T-helper 17 cell (primary cell): ENCODE measurements at places on chromosomes 13 and 19.

- no peak for DNase-seq
These were observed at the start of gene GPR18 for GRCh38 chr13:99258210-99258860. TSS of gene GPR18 (minus strand) at chr13:99258379. CDS start at chr13:99255872, 2,507 bp downstream.

DNA sequence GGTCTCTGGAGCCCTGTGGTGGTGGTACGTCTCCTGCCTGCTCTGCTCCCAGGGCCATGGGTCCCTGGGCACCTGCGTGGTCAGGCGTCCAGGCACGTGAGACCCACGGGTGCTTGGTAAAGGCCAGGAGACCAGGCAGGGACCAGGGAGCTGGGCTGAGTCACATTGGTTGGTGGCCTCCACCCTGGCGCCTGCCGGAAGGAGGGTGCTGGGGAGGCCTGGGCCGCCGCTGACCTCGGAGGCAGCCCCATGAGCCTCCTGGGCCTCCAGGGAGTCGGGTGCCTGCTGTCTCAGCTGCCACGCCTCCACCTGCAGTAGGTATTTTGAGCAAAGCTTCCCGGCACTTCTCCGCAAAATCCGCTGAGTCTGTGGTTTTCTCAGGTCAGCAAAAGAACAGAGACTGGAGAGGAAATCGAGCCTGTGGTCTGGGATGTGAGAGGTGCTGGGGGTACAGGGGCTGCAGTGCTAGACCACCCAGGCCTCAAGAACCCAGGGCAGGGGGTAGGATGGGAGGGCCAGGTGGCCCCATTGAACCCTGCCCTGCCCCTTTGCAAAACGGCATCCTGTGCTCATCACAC is 3.6 kb upstream of the PLK5 start:
- no peak for DNase-seq

GRCh38 chr13:98273824-98274742 is 97.0 kb upstream of the RNF113B start:
- no peak for DNase-seq

GRCh38 chr19:33804021-33804799 is 7.5 kb downstream of the KCTD15 start:
- no peak for DNase-seq

DNA sequence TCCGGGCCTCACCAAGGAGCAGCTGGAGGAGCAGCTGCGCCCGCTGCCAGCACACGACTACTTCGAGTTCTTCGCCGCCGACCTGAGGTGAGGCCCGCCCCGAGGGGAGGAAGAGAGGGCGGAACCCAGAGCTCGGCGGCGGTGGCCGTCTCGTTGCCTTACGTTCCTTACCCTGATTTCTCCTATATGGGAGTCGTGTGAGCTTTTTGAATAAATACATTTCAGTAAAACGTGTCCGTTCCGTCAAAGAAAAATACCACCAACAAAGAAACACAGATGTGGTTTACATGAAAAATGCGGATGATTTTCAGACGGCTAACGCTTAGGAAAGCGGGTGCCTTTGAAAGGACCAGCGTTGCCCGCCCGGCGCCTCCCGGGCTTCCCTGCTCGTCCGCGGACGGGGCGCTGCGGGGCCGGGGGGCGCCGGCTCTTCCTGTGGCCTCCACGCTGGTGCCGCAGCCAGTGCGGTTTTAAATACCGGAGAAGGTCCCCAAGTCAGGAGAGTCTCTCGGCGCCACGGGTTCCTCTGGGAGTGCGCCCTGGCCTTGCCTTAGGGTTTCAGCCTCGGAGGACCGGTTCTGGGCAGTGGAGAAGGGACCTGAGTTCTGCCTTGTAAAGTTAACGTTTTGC is 755 bp downstream of the UPF3A start:
- peak; percentile 29 for DNase-seq

GRCh38 chr19:15397782-15398181 is 18.2 kb upstream of the AKAP8 start:
- DNase-seq: no peak

GRCh38 chr13:59835569-59835968 is 328.2 kb downstream of the DIAPH3 start:
- DNase-seq: no peak

DNA sequence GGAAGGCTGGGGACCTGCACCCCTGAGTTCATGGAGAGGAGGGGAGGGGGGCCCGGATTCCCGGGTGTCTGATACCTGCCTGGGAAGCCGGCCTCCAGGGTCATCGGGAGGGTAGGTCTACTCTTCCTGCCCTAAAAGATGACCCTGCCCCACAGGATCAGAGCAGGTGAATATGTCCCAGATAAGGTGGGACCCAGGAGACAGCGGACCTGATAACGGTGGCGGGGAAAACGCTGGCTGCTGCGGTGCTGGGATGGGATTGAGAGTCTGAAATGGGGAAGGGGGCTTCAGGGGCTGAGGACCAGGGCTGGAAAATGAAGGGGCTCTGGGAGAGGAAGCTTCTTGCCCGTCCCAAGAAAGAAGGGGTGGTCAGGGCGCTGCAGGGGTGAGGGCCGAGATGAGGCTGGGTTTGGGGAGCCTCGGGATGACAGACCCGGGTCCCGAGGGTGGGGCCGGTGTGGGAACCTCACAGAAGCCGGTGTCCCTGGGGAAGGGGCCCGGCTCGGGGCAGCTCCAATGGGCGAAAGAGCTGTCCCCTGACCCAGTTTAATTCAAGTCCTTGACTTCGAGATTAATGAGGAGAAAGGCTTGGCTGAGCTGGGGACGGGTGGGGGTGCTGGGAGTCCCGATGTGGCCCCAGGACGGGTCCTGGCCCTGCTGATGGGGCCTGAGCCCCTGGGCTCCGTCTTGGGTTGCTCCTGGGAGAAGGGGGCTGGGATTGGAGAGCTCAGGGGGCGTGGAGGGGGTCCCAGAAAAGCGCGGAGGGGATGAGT is 823 bp downstream of the TTYH1 start:
- no peak for DNase-seq

GRCh38 chr13:79481685-79482052 is 714 bp downstream of the NDFIP2 start:
- DNase-seq: no peak

DNA sequence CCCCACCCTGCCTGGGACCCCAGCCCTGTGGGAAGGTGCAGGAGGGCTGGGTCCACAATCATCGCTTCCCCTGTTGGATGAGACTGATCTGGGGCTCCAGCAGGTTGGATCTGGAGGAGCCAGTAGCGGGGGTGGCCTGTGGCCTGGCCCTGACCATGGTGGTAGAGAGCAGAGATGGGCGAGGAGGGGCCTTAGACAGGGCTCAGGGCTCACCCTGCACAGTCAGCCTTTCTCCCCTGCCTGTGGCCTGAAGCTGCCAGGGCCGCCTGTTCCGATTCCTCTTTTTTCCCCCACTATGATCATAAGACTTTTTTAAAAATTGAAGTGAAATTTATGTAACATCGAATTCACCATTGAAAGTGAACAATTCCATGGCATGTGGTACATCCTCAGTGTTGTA is 18.2 kb downstream of the SIN3B start:
- DNase-seq: no peak

GRCh38 chr13:72637561-72637960 is 89.9 kb downstream of the MZT1 start:
- DNase-seq: no peak

DNA sequence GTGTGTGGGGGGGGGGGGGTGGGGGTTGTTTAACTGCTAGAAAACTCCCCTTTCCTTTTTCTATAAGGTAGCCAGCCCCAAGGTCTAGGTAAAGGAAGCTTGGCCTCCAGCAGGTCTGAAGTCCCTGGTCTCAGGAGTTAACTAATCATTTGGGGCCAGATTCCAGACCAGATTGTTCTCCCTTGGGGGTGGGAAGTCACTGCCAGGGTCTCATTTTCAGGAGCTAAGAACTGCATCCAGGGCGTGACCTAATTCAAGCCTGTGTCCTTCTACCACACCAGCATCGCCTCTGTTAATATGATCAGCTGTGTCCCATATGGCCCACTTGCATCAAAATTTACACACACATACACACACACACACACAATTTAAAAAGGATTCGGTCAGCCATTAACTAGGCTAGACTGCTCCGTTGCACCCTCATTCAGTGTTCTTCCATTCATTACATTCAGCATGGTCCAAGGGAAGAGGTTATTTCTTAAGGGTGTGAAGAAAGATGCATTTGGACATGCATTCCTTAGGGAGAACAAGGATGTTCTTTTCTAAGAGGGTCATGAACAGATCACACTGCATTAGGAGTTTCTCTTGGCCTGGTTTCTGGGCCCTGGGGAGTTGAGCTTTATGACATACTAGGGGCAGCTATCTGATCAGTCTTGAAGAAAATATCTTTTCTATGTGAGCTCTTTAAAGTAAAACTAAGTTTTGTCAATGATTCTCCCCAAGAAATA is 91.0 kb downstream of the FGF14 start:
- DNase-seq: no peak

GRCh38 chr19:15640294-15640903 is at the start of gene CYP4F3:
TSS of gene CYP4F3 (plus strand) at chr19:15640897. CDS start at chr19:15641416, 519 bp downstream.
- no peak for DNase-seq

DNA sequence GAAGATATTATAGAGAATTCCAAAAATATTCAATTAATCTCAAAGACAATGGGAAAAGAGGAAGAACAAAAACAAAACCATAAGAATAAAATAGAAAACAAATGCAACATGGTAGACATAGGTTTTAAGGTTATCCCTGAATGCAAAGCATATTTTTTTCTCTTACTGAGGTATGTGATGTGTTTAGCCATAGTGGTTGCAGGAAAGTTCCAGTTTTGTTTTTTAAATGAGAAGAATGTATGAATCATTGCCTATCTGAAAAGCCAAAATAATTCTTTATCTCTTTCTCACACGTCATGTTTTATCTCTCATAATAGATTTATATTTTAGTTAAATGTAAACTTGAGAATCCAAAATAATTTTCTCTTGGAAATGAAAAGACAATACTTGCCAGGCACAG is 2591.7 kb upstream of the PCDH20 start:
- no peak for DNase-seq

GRCh38 chr13:34654647-34655046 is 287.4 kb upstream of the NBEA start:
- DNase-seq: no peak

- DNase-seq: no peak
These were observed 74.8 kb downstream of the ZNF536 start for GRCh38 chr19:30446850-30447552.

DNA sequence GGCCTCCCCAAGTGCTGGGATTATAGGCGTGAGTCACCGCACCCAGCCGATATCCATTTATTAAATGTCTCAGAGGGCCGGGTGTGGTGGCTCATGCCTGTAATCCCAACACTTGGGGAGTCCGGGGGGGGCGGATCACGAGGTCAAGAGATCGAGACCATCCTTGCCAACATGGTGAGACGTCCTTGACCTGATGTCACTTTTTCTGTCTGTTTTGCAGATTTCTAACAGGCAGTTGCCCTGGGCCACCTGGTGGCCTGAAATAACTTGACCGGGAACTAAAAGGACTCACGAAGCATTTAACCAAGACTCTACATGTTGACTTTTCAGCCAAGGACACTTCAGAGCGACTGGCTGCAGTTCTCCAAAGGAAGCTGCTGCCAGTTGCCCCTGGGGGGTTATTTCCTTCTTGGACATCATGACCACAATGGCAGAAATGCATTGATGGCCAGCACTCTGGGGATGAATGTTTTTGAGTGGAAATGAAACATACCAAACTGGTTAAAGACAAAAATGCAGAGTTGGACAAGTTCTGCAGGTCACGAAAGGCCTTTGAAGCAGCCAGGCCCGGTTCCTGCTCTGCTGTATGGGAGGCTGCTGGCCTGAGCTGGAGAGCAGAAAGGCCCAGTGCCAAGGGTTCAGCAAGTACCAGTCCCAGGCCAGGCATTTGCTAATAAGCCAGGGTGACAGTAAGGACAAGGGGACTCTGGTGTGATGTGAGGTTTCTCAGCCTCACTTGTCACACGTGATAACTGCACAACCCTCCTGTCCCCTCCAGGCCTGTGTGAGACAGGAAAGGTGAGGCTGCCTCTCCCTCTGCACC is 8.3 kb downstream of the ZNF837 start:
- DNase-seq: no peak

- no peak for DNase-seq
These were observed 10.2 kb downstream of the RBM26 start for GRCh38 chr13:79395881-79396280.

GRCh38 chr13:32609428-32609827 is 23.2 kb downstream of the PDS5B start:
- no peak for DNase-seq

DNA sequence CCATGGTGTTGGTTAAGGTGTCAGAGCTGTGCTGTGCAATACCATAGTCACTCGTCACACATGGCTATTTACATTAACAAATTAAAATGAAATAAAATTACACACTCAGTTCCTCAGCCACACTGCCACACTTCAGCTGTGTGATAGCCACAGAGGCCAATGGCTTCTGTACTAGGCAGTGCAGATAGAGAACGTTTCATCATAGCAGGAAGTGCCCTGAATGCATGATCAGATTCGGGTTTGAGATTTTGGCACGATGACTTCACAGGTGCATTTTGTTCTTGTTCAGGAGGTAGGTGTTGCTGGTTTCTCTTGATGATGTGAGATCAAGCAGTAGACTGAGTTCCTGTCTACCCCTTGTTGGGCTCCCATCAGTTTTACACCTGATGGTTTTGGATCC is 6.5 kb downstream of the ARMC6 start:
- no peak for DNase-seq

GRCh38 chr19:37920591-37921450 is 13.8 kb downstream of the SIPA1L3 start:
- no peak for DNase-seq

DNA sequence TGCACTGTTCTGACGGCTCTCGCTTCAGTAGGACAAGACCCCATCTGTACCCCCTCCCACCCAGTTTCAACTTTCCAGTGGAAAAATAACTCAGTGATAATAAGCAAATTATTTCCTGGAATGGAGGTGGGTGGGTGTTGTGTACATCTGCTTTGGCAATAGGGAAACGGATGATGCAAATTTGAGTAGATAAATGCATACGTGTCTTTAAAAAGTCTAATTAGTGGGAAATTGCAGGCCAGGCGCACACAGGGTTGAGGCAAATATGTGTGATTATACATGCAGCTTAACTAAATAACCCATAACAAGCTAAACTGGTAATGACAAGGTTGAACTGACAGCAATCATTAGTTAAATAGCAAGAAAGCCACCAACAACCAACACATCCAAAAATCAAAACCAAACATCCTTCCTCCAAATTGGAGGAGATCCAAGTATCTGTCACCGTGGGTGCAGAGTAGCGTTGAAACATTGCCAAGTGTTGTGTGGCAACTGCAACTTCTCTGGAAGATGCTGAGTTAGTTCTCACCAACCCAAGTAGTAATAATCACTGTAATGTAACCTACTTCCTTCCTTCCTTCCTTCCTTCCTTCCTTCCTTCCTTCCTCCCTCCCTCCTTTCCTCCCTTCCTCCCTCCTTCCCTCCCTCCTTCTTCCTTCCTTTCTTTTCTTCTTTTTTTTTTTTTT is 54.6 kb downstream of the TRPM4 start:
- no peak for DNase-seq

DNA sequence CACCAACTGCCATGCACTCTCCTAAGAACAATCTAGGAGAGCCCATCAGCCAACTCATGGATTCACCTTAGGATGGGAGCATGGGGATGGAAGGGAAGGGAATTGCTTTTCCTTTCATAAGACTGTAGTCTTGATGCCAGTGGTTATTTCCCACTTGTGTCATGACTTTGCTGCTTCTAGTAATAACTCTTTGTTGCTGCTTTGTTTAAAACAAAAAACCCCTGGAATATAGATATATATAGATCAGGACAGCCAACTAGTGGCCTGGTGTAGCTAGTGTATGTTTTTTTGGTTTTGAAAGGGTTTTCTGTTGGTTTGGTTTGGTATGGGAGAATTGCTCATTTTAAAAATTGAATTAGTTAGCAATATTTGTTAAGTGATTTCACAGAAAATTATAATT is 39.3 kb upstream of the KCTD4 start:
- DNase-seq: no peak

GRCh38 chr19:872266-872951 is 12.9 kb downstream of the CFD start:
- DNase-seq: peak; percentile 70

GRCh38 chr19:33862981-33863380 is 66.3 kb downstream of the KCTD15 start:
- no peak for DNase-seq

GRCh38 chr13:95784161-95784899 is 107.4 kb downstream of the DNAJC3 start:
- no peak for DNase-seq
